ENCODE measurements at places on chromosomes 6 and 20. TPM values are rescaled to one million over a fixed set of nuclear protein-coding genes. Genes with fewer than 3 reads are reported as not detected.

GRCh38 chr6:150332939-150333584 is 35.8 kb upstream of the IYD start:
- no peak for DNase-seq

DNA sequence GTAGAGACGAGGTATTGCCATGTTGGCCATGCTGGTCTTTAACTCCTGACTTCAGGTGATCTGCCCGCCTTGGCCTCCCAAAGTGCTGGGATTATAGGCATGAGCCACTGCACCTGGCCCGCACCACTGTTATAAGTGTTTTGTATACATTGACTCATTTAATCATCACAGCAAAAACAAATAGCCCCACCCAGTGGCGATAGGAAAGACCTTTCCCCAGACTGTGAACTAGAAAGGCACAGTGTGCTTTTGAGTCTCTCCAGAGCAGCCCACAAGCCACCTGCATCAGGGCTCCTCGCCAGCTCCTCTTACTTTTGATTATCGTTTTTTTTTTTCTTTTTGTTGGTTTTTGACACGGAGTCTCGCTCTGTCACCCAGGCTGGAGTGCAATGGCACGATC is 27.9 kb upstream of the ZFP64 start:
- no peak for DNase-seq

DNA sequence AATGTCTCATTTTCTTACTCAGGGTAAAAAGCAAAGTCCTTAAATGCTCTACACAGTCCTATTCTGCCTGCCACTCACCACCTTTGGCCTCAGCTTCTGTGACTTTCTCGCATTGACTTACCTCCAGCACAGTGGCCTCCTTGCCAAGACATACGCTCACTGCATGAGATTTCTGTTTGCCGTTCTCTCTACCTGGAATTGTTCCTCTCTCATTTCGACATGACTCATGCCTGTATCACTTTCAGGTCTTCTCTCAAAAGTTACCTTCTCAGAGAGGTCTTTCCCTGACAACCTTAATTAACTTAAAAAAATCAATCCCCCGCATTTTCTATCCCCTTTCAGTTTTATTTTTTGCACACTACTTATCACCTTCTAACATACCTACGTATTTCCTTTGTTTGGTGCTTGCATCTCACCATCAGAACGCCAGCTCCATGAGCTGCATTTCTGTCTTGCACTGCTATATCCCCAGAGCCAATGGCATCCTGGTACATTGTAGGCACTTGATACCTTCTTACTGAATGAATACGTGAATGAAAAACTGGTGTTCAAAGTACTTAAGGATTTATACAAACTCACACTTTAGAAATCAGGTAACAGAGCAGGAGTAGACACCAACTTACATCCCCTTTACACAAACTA is 24.5 kb downstream of the TENT5A start:
- DNase-seq, result no peak

- no peak for DNase-seq
Measured at GRCh38 chr6:33699131-33699530, 12.4 kb downstream of the UQCC2 start.

DNA sequence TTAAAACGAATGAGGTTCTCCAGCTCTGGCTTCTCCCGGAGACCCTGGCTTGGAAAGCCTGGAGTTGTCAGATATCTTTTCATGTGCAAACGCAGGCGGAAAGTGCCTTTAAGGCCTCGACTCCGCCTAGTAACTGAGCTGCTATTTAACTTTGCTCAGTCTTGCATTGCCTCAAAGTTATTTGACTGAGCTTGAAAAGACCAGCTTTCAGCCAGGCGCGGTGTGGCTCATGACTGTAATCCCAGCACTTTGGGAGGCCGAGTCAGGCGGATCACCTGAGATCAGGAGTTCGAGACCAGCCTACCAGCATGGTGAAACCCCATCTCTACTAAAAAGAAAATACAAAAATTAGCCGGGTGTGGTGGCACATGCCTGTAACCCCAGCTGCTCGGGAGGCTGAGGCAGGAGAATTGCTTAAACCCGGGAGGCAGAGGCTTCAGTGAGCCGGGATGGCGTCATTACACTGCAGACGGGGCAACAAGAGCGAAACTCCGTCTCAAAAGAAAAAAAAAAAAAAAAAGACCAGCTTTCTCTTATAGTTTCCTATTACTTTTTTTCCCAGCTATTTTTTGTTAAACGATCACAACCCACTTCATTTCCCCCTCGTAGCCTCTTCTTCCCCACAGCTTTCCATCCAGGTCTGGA is 1.9 kb downstream of the GCNT2 start:
- no peak for DNase-seq

GRCh38 chr20:47220161-47220582 is 136.3 kb downstream of the ZMYND8 start:
- peak; percentile 39 for DNase-seq

GRCh38 chr6:112431803-112432202 is 84.7 kb downstream of the RFPL4B start:
- DNase-seq, result no peak

DNA sequence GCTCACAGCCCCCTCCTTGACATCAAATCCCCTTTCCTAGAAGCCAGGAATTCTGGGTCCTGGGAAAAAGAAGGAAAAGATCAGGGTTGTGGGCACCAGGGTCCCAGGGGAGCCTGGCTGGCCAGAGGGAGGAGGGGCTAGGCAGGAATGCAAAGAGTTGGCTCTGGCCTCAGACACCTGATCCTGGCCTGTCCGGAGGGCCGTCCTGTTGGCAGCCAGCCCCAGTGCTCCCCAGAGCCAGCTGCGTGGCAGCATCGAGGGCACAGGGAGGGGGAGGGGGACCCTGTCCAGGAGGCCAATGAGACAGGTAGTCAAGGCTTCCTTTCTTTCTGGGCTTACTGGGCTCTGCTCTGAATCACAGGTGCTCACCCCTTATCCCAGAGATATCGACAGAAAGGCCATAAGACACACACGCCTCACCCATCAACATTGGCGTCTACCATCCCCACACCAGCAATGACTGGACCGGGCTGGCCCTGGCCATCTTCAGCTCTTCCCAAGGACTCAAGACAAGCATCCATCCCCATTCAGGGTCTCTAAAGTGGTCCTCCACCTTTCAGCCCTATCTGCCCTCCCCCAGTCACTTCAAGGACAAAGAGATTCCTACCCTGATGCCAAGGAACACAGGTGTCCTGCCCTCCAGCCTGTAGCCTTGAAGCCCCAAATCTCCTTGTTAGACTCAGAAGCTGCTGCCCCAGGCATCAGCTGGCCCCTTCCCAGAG is 723 bp downstream of the COL11A2 start:
- DNase-seq, result no peak

- DNase-seq, result no peak
Measured at GRCh38 chr20:44692932-44693480, 22.2 kb upstream of the CCN5 start.

- DNase-seq, result no peak
Measured at GRCh38 chr6:136969930-136970329, 47.8 kb downstream of the SLC35D3 start.

DNA sequence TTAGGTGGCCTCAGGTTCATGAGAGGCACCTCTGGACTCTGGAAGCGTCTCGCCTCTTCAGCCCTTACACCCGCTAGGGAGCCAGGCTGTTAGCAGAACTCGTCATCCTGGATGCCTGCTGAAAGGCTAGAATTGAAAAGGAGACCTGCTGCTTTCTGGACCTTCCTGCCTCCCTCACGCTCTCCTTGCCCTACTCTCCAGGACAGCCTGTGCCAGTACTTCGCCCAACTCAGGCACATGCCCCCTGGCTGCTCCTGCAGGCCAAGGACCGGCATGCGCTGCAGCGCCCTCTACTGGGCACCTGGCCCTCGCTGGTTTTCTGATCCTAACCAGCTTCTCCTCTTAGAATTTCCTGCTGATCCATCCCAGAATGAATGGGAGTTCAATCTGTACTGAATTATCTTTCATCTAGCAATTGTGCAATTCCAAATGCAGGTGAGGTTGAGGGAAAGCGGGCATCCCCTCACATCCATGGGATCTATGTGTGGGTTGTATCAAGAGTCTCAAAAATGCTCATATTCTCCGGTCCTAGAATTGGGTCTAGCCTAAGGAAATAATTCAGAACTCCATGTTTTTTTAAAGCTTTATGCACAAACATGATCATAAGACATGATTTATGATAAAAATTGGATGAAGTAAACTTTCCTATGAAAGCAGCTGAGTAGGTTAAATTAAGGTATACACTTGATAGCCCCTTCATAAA is 78.0 kb downstream of the PTPN1 start:
- DNase-seq, result peak; percentile 56

GRCh38 chr6:680666-681340 is 12.1 kb downstream of the EXOC2 start:
- DNase-seq, result no peak

DNA sequence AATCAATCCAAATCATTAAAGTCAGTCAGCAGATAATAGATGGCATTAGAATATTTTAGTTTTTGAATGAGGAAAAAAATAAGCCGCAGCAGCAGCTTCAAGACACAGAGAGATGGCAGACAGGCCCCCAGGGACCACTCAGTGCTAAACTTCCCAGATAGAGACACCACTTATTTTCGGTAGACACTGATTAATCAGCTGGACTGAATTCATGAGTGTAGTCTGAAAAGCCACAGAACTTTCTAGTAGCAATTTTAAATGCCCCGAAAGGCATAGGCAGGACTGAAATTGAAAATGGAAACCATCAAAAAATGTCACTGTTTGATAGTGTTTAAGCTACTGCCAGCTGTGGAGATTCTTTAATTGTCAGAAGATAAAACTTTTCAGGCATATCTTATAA is 3.1 kb upstream of the CLDN20 start:
- no peak for DNase-seq

GRCh38 chr6:139545206-139546105 is 171.0 kb upstream of the CITED2 start:
- DNase-seq, result no peak

DNA sequence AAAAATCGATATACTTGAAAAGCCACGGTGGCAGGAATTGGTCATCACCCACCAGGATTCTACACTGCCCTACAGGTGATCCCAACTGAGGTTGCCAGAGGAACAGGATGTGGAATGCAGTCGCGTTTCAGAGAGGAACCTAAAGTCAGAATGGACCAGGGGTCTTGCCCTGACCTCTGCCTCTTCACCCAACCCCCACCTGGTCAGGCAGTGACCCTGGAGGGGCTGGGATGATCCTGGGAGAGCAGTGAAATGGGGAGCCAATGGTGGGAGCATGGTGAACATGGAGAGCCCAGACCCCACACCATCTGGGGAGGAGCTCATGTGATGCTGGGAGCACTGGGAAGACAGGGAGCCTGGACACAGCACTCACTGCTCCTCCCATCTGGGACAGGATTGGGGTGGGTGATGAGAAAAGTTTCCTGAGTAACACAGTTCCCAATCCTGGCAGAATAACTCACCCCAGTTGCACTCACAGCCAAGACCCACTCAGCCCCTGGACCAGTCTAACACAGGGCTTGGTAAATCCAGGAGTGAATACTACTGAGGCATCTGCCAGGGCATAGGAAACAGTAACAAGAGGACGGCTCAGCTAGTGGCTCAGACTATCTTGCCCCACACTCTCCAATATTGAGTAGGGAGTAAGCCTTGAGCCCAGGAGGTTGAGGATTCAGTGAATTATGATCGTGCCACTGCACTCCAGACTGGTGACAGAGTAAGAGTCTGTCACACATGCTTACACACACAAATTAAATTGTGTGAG is 1.7 kb upstream of the ULBP2 start:
- no peak for DNase-seq

- DNase-seq, result no peak
Measured at GRCh38 chr6:157711060-157711459, 112.0 kb upstream of the SNX9 start.

DNA sequence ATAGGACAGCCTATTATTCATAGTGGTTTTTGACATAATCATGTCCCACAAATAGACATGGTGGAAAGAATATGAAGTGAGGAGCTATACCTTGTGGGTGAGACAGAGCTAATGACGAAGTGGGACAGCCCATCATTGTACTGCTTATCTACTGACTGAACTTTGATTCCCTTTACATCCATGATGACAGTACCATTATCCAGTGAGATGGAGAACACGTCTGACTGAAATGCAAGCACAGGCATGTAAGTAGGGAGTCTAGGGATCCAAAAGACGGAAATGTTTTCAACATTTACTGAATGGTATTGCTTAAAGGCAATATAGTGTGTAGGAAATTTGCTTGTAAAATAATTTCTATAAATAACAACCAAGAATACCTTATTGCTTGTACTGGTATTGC is 43.5 kb downstream of the FAM229B start:
- no peak for DNase-seq

- no peak for DNase-seq
Measured at GRCh38 chr6:143513410-143513809, 1.9 kb upstream of the FUCA2 start.

ADGRF5 gene
- not detected for total RNA-seq

FILIP1 gene
- 0.07 TPM for total RNA-seq

SULF2 gene
- 0.76 TPM for total RNA-seq

RAD21L1 gene
- 0.88 TPM for total RNA-seq

SNX14 gene
- total RNA-seq, result 53.7 TPM

MRPS18B gene
- 55.5 TPM for total RNA-seq

QRSL1 gene
- 13.6 TPM for total RNA-seq

CSNK2B gene
- 129 TPM for total RNA-seq
